ENCODE measurements at places on chromosomes 11 and 22. TPM values are rescaled to one million over a fixed set of nuclear protein-coding genes. Genes with fewer than 3 reads are reported as not detected.

FREY1 gene
- not detected for total RNA-seq

GRCh38 chr11:130420478-130421198 lies 7.8 kb downstream of the ADAMTS8 start:
- no peak for DNase-seq

DNA sequence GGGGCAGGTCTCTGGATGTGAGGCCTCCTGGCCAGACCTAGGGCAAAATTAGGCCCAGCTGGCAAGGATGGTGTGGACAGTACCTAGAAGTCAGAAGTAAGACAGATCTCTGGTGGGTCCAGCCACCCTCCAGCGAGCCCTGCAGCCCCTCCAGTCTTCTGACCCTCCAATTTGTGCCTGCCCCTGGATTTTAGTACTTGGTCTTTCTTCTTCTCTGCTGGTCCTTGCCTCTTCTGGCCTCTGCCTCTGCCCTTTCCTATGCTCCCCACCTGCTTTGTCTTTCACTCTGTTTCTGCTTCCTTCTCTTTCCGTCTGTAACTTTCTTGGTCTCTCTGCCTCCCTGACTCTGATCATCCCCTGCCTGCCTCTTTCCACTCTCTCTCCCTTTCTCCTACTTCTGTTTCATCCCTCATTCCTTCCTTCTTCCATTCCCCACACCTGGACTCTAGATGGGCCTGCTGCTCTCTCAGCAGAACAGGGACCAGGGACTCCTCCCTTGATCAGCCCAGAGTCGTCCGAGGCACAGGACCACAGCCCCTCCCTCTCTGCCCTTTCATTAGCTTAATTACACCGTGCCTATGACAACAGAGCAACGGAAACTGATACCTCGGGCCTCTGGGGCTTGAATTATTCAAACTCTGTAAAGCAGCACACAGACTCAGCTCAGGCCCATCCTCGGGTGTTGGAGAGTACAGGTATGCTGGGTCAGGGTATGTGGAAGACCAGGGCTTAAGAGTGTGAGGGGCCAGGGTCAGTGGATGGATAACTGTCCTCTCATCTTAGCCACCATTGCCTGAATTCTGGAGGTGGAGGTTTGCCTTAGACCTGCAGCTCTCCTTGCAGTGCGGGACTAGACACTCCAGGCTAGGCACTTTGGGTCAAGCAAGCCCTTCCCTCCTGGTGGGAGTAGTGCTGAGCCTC lies at the start of gene CHRNA10:
Gene CHRNA10 (minus strand): TSS at position 51 of the 921 bp plus-strand sequence. CDS start 72 bp downstream, outside the sequence.
- DNase-seq, result no peak

MS4A4A gene
- 7.8 TPM for total RNA-seq

DNA sequence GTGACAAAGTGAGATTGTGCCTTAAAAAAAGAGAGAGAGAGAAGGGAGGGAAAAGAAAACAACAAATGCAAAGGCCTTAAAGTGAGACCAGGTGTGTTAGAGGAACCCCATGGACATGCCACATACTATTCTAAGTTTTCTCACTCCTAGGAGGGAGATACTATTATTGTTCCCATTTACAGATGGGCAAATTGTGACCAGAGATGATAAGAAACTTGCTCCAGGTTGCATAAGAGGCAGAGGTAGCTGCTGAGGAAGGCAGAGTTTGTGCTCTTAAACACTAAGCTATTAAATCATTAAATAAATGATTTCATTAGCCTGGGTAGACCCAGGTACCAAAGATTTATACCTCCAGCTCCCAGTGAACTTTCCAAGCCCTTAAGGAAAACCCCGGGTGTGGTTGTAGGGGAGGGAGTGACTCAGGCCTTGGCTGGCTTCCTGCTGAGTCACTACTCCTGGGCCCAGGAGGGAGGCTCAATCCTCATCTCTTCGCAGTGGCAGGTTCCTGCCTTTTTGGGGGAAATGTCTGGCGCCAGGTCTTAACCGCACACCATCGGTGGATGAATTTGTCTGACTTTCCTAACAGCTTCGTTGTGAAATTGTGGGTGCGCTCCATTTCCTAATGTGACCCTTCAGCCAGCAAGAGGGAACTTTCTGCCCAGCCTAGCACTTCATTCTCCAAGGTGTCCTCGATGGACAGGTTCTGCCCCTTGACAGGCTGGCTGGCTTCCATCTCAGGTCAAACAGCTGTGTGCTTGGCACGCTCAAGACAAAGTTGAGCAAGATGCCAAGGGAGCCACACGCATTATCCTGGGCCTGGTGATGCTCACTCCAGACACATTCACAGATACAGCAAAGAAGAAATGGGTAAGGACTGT lies 33.4 kb upstream of the PTPRJ start:
- peak; percentile 62 for DNase-seq

PATE4 gene
- total RNA-seq, result not detected

DNA sequence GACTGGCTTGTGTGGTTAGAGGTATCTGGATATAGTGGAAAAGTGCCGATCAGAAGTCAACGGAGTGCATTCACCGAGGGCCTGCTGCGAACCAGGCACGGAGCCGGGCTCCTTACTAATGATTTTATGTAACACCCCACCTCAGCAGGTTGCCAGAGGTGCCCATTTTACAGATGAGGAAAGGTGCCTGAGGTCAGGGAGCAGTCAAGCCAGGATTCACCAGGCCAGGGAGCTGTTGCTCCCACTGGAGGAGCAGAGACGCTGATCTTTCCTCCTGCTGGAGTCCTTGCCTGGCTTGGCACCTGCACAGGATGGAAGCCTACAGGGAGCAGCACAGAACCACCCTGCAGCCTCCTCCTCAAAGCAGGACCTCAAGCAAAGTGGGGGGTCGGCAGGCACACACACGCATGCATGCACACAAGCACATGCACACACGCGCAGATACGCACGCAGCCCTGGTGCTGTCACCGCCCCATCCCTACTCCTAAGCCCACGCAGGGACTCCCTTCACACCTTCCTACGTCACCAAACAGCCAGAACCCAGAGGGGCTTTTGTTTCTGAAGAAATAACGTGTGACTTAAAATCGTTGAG lies 16.2 kb downstream of the RSPH14 start:
- no peak for DNase-seq

GRCh38 chr11:2399488-2400068 lies 972 bp upstream of the TSSC4 start:
- no peak for DNase-seq

- peak; percentile 38 for DNase-seq
These were observed 84.4 kb upstream of the SEPTIN5 start for GRCh38 chr22:19629720-19630419.

DNA sequence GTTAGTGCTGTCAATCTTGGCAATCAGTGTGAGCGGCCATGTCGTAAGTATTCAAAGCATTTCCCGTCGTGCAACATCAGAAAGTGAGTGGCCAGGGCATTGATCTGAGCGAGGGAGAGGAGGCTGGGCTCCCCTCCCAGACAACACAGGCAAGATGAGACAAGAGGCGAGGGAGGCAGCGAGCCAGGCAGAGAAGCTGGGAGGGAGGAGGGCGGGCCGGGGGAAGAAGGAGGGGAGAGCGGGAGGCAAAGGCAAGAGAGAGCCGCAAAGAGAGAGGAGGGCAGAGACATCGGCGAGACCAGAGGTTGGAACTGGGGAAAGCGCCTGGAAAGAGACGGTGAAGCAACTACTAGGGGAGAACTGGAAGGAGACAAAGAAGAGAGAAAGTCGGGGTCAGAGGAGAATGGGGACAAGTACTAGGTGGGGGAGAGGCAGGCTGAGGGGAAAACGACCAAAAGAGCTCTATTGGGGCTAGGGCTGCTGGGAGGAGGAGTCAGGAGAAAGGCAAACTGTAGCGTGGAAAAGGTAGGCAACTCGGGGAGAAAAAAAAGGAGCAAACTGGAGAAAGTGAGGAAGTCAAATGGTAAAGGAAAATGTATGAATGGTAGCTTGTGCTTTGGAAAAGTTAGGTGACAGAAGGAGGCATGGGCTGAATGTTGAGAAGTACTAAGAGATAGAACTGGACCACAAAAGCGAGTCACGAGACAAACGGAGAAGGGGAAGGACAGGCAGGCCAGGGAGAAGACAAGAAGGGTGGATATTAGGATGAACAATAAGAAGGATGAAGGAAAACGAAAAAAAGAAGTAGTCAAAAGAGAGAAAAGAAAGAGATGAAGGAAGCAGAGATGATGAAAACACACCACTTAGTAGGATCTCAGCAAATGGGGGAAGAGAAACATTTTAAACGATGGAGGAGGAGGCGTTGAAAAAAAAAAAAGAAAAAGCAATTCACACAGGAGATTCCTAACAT lies 130.5 kb upstream of the C11orf58 start:
- DNase-seq, result peak; percentile 44

DNA sequence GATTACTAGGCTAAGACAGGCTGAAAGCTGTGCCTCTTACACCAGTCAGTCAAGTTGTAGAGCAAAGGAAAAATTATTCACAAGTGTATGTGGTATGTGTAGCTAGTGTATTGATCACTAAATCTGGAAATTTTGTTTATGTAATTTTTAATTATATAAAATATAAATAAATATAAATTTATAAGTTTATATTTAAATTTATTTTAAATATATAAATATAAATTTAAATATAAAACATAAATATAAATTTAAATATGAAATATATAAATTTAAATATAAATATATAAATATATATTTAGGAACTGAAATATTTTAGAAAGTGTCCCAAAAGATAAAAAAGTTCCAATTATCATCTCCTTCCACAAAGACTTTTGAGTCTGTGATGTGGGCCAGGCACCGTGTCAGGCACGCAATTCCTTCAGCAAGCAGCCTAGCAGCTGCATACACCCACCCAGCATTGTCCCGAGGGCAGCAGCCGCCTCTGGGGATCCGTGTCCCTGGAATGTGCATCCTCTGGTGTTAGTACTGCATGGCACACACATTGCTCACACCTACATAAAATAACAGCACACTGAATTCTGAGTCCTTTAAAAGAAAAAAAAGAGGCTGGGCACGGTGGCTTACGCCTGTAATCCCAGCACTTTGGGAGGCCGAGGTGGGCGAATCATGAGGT lies 1098.0 kb downstream of the BRD1 start:
- DNase-seq, result no peak

- DNase-seq, result no peak
These were observed 78.8 kb downstream of the TNRC6B start for GRCh38 chr22:40256516-40256915.

ATG2A gene
- total RNA-seq, result 97.5 TPM

- DNase-seq, result no peak
These were observed 130.4 kb downstream of the ADAMTS15 start for GRCh38 chr11:130578738-130579368.

HSPB2 gene
- total RNA-seq, result 0.41 TPM

- DNase-seq, result peak; percentile 24
These were observed 59.5 kb upstream of the PRSS23 start for GRCh38 chr11:86740628-86741483.

TRIM48 gene
- not detected for total RNA-seq

GRCh38 chr11:31804312-31805036 lies 6.6 kb downstream of the PAX6 start:
- no peak for DNase-seq

OR4D5 gene
- total RNA-seq, result not detected

OR52A1 gene
- not detected for total RNA-seq

C22orf15 gene
- not detected for total RNA-seq

Measured in gastrocnemius medialis (tissue), 4 donors.